H9 (cell line): ENCODE measurements at places on chromosomes 2 and 18. TPM values are rescaled to one million over a fixed set of nuclear protein-coding genes. Genes with fewer than 3 reads are reported as not detected.
A peak's percentile ranks its signal among the peaks of the same experiment; 100 is the strongest.

Gene GALNT3
- total RNA-seq = 17.3 and 18.5 TPM in 2 replicates

DNA sequence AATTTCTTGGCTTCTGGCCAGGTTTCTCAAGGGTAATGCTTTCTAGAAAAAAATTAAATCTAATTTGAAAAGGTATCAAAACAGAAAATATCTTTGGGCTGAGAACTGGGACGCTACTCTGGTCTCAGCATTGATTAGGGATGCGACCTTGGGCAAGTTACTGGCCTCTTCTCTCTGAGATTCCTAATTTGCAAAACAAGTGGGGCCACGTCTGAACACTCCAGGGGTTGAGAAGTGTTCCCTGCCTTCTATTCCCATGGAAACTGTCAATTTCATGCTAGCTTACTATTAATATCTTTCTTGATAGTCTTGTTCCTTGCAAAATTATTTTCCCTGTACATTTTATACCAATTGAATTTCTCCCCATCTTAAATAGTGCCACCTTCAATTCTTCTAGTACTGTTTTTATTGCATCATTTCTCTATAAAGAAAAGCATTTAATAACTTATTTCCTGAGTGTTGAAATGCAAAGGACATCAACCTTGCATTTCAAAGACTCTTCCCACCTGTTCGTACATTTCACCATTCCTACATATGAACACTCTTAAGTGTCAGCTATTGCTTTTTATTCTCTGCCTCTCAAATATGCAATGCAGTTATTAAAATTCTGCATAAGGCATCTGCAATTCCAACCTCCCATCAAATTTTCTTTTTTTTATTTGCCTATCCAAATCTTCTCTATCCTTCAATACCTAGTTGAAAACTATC is 118.3 kb upstream of the DSEL start:
- peak; percentile 64 for DNase-seq
- H3K36me3 ChIP-seq = peaks cover 4% of the 10 kb centered on the region; the same call in 2 of the 3 replicates
- H3K27me3 ChIP-seq = no peaks in the 10 kb centered on the region
- H3K4me1 ChIP-seq = peaks cover 8% of the 10 kb centered on the region
- H3K4me3 ChIP-seq = peak overlapping the region; percentile 35; the same call in 1 of the 2 replicates

DNA sequence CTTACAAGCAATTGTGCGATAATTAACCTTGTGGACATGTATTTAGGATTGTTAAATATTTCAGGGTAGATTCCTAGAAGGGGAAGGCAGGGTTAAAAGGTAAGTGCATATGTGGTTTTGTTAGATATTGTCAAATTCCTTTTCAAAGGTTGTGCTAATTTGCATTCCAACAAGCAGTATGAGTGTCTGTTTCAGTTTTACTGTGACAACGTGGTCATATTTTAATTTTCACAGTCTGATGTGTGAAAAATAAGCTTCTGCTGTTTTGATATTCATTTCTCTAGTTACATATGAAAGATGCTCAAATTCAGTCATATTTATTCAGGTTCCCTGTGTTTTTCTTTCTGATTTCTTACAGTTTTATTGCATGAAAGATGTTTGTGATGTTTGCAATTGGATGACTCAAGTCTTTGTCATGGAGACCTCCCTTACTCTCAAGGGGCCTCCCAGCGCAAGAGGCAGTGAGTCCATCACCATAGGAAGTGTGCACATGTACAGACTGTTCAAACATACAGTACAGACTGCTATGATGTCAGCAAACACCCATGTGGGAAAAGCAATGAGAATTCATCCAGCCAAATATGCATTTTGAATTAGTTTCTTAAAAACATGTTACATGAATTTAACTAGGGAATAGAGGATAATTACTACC is 310.8 kb downstream of the GALR1 start:
- no peak overlapping the region for H3K27ac ChIP-seq
- DNase-seq = no peak
- H3K27me3 ChIP-seq = no peaks in the 10 kb centered on the region

DNA sequence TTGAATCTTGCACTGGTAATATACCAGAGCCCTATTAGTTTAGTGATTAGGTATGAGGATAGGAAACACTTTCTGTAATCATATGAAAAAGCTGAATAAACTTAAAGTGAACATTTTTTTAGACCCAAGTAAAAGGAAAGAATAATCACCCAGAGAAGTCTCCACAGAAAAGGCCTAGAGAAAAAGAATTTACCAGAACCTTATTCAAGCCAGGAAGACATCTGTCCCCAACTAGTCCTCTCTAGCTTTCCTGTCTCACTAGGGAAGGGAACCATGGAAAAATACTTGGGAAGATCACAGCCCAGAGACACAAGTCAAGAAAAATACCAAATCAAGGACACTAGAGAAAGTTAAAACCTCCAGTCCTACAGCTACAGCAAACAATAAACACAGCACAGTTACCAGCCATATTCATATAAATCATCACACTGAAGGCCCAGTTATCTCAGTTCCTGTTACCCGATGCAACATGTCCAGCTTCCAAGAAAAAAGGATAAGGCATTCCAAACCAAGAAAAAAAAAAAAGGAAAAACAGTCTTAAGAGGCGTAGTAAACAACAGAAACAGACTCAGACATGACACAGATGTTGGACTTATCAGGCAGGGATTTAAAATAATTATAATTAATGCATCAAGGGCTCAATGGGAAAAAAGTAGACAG is 461.5 kb downstream of the IRS1 start:
- no peaks in the 10 kb centered on the region for H3K27me3 ChIP-seq
- no peak overlapping the region for H3K4me3 ChIP-seq
- no peak for DNase-seq
- H3K27ac ChIP-seq = no peak overlapping the region
- H3K36me3 ChIP-seq = no peaks in the 10 kb centered on the region

Gene GDF7
- 0.04 TPM in 1 of 2 replicates, not detected in the other for total RNA-seq

- peak; percentile 66 for DNase-seq
- no peak overlapping the region; the same call in 2 of the 3 replicates for H3K4me3 ChIP-seq
- H3K36me3 ChIP-seq = no peaks in the 10 kb centered on the region
- peaks cover 3% of the 10 kb centered on the region; the same call in 1 of the 2 replicates for H3K4me1 ChIP-seq
- peaks cover 86% of the 10 kb centered on the region for H3K27me3 ChIP-seq
- H3K27ac ChIP-seq = no peak overlapping the region
These were observed 16.1 kb downstream of the WNT10A start for GRCh38 chr2:218896501-218897393.

DNA sequence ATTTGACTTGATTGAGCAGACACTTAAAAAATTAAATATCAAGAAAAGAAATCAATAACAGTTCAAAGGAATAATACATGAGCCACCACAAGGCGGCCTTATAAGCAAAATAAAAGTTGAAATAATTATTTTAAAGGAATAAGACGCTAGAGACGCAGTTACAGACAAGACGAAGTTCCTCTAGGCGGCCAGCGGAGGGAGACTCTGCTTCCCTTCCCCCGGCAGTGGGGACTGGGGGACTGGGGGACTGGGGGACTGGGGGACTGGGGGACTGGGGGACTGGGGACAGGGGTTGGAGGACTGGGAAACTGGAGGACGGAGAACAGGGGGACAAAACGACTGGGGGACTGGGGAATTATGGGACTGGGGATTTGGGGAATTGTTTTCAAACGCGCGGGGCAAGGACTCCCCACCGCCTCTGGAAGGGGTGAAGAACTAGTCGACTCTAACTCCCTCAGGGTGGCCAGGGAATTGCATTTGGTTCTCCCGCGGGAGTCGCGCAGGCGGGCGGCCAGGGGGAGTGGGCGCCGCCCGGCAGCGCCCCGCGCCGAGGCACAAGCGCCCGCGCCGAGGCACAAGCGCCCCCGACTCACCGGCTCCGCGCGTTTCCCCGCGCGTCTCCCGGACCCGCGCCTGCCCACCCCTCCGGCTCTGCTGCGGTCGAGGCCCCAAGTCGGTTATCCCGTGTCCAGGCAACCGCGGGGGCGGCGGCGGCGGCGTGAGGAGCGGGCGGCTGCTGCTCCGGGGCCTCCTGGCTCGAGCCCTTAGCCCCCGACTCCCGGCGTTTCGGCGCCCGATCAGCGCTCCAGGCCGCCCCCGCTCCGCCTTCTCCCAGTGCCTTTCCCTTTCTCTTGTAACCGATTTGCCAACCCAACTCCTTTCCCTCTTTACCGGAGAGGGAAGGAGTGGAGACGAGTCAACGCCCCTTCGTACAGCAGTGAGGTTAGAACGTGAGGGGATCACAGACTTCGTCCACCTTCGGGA is at the start of gene CCDC178:
CCDC178 (minus strand) TSS at position 662 of the 984 bp plus-strand sequence. CDS start 28,633 bp downstream, outside the sequence.
- no peaks in the 10 kb centered on the region; the same call in 1 of the 2 replicates for H3K27me3 ChIP-seq
- H3K27ac ChIP-seq = no peak within 1 kb of the TSS
- no peaks in the 10 kb centered on the region for H3K36me3 ChIP-seq
- H3K4me1 ChIP-seq = peaks cover 2% of the 10 kb centered on the region; the same call in 1 of the 2 replicates
- peak within 1 kb of the TSS; percentile 98 for H3K4me3 ChIP-seq

GRCh38 chr2:216366777-216367471 is 5.4 kb downstream of the MARCHF4 start:
- H3K4me3 ChIP-seq = no peak overlapping the region
- peaks cover 5% of the 10 kb centered on the region; the same call in 1 of the 2 replicates for H3K4me1 ChIP-seq
- H3K36me3 ChIP-seq = no peaks in the 10 kb centered on the region
- no peak for DNase-seq
- no peak overlapping the region for H3K27ac ChIP-seq

GRCh38 chr2:235066895-235067294 is 115.1 kb downstream of the SH3BP4 start:
- no peak overlapping the region for H3K4me3 ChIP-seq
- H3K36me3 ChIP-seq = no peaks in the 10 kb centered on the region; the same call in 2 of the 3 replicates
- H3K27me3 ChIP-seq = no peaks in the 10 kb centered on the region
- DNase-seq = no peak
- H3K27ac ChIP-seq = no peak overlapping the region

DNA sequence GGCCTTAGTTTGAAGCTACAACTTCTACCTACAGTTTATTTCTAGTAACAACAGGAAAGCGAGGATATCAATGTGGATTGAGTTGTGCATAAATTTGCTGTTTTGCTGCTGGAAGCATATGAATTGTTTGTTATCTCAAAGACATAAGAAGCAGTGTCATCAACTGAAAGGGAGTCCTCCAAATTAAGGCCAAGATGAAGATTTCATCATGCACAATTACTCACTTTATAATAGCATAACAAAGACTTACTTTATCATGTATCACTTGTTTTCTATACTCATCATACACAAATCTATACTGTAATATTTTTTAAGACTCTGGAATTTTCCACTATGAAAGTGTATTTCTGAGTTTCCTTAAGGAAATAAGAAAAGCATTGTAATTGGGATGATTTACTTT is 136.1 kb upstream of the FANCL start:
- no peaks in the 10 kb centered on the region for H3K4me1 ChIP-seq
- H3K27me3 ChIP-seq = no peaks in the 10 kb centered on the region
- no peak overlapping the region for H3K27ac ChIP-seq
- no peaks in the 10 kb centered on the region for H3K36me3 ChIP-seq
- no peak for DNase-seq
- no peak overlapping the region for H3K4me3 ChIP-seq

Gene MYL1
- total RNA-seq = not detected in 2 replicates

DNA sequence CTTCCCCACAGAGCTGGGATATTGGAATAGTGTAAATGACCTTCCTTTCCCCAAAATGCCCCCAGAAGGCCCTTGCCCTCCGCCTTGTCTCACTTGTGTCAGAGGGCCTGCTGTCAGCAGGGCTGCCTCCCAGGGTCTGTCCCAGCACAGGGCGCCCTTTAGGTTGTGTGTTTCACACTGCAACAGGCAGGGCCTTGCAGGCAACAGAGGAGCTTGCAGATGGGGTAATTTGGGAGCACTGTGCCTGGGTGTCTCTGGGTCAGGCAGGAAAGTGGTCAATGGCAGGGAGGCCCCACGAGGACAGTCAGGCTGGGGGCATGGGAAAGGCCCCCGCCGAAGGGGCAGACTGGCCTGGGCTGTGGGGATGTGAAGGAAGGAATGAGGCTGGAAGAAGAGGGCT is 130.7 kb downstream of the ASB1 start:
- H3K27ac ChIP-seq = no peak overlapping the region
- H3K4me1 ChIP-seq = no peaks in the 10 kb centered on the region
- DNase-seq = no peak
- H3K36me3 ChIP-seq = no peaks in the 10 kb centered on the region

- H3K4me1 ChIP-seq = no peaks in the 10 kb centered on the region
- H3K27ac ChIP-seq = no peak overlapping the region
- no peak for DNase-seq
These were observed 216.3 kb upstream of the ITGA4 start for GRCh38 chr2:181240844-181241243.

- no peak overlapping the region for H3K27ac ChIP-seq
- H3K4me1 ChIP-seq = peaks cover 3% of the 10 kb centered on the region; the same call in 1 of the 2 replicates
- no peaks in the 10 kb centered on the region for H3K27me3 ChIP-seq
- DNase-seq = no peak
- no peak overlapping the region for H3K4me3 ChIP-seq
These were observed 119.4 kb upstream of the HS6ST1 start for GRCh38 chr2:128438091-128438490.

DNA sequence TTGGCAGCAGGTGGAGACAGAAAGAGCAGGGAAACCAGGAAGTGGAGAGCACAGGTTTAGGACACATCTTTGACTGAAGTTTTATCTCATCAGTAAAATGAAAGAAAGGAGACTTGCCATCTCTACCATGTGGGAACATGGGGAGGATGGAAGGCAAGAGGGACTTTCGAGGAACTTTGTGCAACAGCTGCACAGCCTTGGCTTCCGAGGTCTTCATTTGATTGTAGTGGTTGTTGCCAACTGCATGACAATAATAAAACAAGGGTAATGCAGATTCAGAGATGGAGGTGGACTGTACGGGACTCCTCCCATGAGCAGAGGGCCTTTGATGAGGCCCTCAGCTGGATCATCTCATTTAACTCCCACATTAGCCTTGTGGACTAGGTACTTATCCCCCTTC is 49.3 kb upstream of the FZD7 start:
- peaks cover 27% of the 10 kb centered on the region for H3K36me3 ChIP-seq
- H3K4me3 ChIP-seq = no peak overlapping the region; the same call in 2 of the 3 replicates
- no peak for DNase-seq
- H3K27me3 ChIP-seq = no peaks in the 10 kb centered on the region
- no peaks in the 10 kb centered on the region; the same call in 1 of the 2 replicates for H3K4me1 ChIP-seq
- no peak overlapping the region for H3K27ac ChIP-seq

Gene FHOD3
- 7.0 and 8.0 TPM in 2 replicates for total RNA-seq

- DNase-seq = no peak
- H3K36me3 ChIP-seq = no peaks in the 10 kb centered on the region
- no peaks in the 10 kb centered on the region for H3K27me3 ChIP-seq
These were observed 271.3 kb downstream of the KCNS3 start for GRCh38 chr2:18149660-18150246.

- H3K36me3 ChIP-seq = no peaks in the 10 kb centered on the region
- no peak overlapping the region for H3K27ac ChIP-seq
- 0 out of 2 replicates have a peak, but pooled peaks cover 2% of the 10 kb centered on the region for H3K4me1 ChIP-seq
- H3K4me3 ChIP-seq = no peak overlapping the region
- H3K27me3 ChIP-seq = no peaks in the 10 kb centered on the region
These were observed 152.6 kb downstream of the LDLRAD4 start for GRCh38 chr18:13370995-13371625.

Gene GPR155
- 0.35 TPM in 2 replicates for total RNA-seq

DNA sequence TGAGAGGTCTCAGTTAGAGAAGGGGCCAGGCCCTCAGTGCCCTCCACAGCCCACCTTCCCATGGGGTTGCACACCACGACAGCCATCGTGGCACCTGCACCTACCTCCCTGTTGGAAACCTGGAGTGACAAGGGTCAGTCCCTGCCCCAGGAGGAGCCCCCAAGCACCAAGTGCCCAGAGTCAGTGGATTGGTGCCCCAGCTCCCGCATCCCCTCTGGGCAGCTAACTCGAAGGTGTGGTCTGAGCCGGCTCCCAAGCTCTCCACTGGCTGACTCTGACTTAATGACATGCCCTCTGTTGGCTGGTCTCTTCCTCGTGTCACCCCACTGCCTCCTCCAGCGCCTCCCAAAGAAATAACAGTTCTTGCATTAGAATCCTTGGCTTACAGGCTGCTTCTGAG is 116.4 kb downstream of the NDUFA10 start:
- H3K36me3 ChIP-seq = peaks cover 5% of the 10 kb centered on the region; the same call in 2 of the 3 replicates
- H3K27me3 ChIP-seq = no peaks in the 10 kb centered on the region
- H3K4me3 ChIP-seq = no peak overlapping the region
- no peak overlapping the region for H3K27ac ChIP-seq
- H3K4me1 ChIP-seq = no peaks in the 10 kb centered on the region; the same call in 1 of the 2 replicates

- H3K27ac ChIP-seq = no peak overlapping the region
- H3K27me3 ChIP-seq = no peaks in the 10 kb centered on the region
- peaks cover 3% of the 10 kb centered on the region; the same call in 1 of the 2 replicates for H3K4me1 ChIP-seq
- DNase-seq = no peak
- H3K36me3 ChIP-seq = no peaks in the 10 kb centered on the region
These were observed 16.6 kb downstream of the KCTD1 start for GRCh38 chr18:26531605-26532298.
